Neuronal stem cell (in vitro differentiated cells): ENCODE measurements at places on chromosomes 1 and 21.

GRCh38 chr1:18705811-18706210 is 75.2 kb downstream of the PAX7 start:
- H3K27ac ChIP-seq, result no peak overlapping the region
- DNase-seq, result no peak
- no peak overlapping the region for H3K4me3 ChIP-seq
- no peaks in the 10 kb centered on the region for H3K27me3 ChIP-seq
- no peaks in the 10 kb centered on the region for H3K4me1 ChIP-seq

- no peak overlapping the region for H3K4me3 ChIP-seq
- H3K36me3 ChIP-seq, result no peaks in the 10 kb centered on the region
- no peaks in the 10 kb centered on the region for H3K27me3 ChIP-seq
- H3K27ac ChIP-seq, result no peak overlapping the region
Observed at GRCh38 chr1:4428711-4429110, 225.7 kb upstream of the AJAP1 start.

DNA sequence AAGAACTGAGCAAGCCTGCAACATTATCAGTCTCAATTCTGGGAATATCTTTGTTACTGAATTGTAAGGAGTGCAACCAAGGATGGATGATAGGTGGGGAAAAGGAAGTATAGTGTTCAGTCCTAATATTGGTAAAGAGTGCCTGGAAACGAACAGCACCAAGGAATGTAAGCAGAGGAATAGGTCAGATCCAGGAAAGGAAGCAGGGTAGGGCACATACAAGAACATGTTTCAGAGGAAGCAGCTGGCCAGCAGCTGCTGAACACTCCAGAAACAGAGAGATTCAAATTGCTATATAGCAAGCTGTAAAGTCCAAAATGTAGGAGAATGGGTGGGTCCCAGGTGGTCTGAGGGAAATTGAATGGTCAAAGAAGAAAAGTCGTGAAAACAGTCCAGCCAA is 37.9 kb downstream of the CRB1 start:
- no peaks in the 10 kb centered on the region for H3K4me1 ChIP-seq
- no peaks in the 10 kb centered on the region for H3K36me3 ChIP-seq
- H3K27me3 ChIP-seq, result no peaks in the 10 kb centered on the region
- no peak for DNase-seq

DNA sequence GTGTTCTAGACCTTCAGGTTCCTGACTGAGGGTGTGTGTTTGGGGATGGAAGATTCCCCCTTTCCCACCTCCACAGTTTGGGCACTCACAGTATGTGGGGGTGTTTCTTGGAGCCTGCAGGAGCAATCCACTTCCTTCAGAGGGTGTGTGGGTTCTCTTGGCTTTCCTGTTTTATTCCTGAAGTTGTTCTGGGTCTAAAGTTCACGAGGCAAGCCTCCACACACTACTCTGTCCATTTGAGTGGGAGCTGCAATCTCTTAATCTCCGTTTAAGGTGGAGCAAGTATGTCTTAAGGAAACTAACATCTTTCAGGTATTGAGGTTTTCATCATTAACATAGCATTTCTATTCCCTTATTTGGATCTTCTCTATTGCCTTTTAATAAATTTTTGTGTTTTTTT is 141.8 kb downstream of the TENT5C start:
- H3K36me3 ChIP-seq, result no peaks in the 10 kb centered on the region
- H3K27ac ChIP-seq, result no peak overlapping the region

DNA sequence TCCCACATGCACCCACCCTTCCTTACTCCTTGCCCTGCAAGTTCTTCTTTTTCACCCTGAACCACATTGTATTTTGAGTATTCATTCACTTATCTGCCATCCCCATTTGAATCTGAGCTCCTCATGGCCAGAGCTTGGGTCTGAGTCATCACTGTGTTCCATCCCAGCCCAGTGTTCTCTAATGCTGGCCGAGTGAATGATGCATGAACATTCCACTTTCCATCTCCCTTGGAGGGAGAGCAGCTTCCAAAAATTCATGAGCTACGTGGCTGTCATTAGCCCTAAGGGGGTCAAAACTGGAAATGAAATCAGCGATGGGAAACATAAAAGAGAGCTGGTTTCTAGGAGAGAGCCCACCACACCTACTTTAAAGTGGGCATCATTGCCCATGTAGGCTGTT is 187.0 kb upstream of the USP24 start:
- H3K27ac ChIP-seq, result no peak overlapping the region
- no peaks in the 10 kb centered on the region for H3K27me3 ChIP-seq
- H3K4me3 ChIP-seq, result no peak overlapping the region

- no peak overlapping the region for H3K4me3 ChIP-seq
- no peaks in the 10 kb centered on the region for H3K27me3 ChIP-seq
- H3K27ac ChIP-seq, result no peak overlapping the region
- H3K36me3 ChIP-seq, result no peaks in the 10 kb centered on the region
- no peak for DNase-seq
- no peaks in the 10 kb centered on the region for H3K4me1 ChIP-seq
Observed at GRCh38 chr1:211928290-211928801, 97.8 kb upstream of the LPGAT1 start.

DNA sequence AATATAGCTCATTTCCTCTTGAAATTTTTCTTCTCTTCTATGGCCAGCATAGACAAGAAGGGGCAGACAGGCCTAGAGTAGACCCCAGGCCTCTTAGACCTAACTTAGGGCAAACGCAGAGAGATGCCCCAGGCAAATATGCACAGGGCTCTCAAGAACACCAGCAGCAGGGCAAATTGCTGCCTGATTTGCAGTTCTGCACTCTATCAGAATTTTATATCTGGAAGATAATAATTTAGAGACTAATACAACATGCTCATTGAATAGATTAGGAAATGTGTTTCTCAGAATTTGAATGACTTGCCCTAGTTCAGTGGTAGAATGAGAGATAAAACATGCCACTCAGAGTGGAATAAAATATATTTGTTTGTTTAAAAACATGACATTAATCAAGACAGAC is 200.4 kb upstream of the ADGRL2 start:
- no peak overlapping the region for H3K27ac ChIP-seq
- H3K27me3 ChIP-seq, result no peaks in the 10 kb centered on the region
- no peak for DNase-seq
- peaks cover 3% of the 10 kb centered on the region for H3K36me3 ChIP-seq
